GM12891 (cell line): ENCODE measurements at places on chromosomes 13 and 19.

- no peak for DNase-seq
Observed at GRCh38 chr13:72536714-72537394, 190.6 kb downstream of the MZT1 start.

DNA sequence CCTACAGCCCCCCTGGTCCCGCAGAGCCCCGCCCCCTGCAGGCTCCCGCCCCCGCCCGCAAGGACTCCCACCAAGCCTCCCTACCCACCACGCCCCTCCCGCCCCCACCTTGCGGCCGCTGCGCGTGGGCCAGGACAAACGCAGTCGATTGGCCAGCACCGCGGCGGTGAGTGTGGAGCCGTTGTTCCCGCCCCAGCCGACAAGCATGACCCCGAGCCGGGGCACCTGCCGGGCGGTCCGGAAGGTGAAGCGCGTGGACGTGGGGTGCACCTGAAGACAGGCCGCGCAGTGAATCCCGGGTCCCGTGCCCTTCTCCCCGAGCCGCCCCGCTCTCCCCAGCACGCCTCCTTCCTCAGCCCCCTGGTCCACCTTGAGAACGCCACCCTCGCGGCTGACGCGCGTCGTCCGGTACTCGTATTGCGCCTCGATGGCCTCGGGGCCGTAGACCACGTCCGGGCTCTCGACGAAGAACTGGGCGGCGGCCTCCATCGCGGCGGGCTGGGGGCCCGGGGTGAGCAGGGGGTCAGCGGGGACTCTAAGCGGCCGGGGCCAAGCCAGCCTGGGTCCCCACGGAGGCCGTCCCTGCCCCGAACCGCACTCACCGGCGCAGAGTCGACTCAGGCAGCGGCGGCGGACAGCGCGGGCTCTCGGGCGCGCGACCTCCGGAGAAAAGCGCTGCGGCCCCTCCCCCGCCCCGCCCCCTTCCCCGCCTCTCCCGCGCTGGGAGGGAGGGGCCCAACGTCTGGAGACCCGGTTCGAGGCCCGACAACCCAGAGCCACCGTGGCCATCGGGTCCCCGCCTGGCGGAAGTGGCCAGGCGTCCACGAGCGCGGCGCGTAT lies at the start of gene ISYNA1:
ISYNA1 (minus strand) TSS at position 643 of the 840 bp plus-strand sequence; CDS start at position 489, 154 bp downstream.
- DNase-seq, result no peak

- no peak for DNase-seq
Observed at GRCh38 chr13:110254151-110254679, 52.7 kb downstream of the COL4A1 start.

DNA sequence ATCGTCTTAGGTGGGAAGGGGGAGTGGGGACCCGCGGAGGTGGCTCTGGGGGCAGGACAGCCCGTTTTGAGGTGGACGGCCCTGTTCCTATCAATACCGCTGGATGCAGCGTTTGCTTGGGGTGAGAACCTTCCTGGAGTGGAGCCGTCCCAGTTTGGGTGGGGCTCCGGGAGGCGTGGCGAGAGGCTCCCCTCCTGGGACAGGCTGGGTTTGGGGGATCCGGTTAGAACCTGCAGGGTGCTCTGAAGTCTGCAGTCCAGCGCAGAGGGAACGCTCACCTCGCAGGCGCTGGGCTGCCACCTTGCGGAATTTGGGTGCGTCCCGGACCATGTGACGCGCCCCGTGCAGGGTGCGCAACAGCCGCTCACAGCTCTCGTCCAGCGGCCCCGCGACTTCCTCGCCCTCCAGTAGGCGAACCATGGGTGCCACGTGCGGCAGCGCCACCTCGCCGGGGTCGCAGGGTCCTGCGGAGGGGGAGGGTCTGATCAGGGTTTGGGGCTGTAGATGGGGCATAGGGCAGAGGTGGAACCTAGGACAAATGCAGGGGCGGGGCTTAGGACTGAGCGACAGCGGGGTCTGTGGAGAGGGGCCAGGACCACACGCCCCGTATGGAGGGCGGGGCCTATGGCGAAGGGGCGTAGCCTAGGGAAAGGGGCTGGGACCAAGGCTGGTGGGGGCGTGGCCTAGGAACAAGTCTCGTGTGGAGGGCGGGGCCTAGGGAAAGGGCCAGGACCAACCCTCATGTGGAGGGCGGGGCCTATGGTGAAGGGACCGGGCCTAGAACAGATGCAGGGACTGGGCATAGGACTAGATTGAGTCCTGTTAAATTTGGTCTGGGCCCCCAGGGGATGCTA lies 13.8 kb downstream of the SH2D3A start:
- DNase-seq, result peak; percentile 94

DNA sequence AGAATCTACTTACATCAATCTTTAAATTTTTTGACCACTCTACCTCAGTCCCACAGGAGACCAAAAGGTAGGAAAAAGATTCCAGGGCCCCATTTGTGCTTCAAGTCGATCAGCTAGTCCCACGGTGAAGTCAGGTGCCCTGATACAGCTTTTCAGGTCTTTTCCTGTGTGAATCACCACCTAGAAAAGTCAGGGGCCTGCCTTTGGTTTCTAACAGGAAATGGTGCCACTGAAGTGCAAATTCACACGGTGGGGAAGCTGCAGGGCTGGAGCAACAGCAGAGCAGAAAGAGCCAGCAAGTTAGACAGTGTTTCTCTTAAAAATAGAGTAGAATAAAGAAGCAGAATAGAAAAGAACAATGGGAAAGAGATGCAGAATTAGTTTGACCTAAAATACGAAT lies 107.5 kb downstream of the KLF12 start:
- DNase-seq, result peak; percentile 13

- DNase-seq, result no peak
Observed at GRCh38 chr13:46278474-46278873, 66.7 kb downstream of the LRRC63 start.

- no peak for DNase-seq
Observed at GRCh38 chr13:44240611-44241145, 132.9 kb upstream of the SERP2 start.
